ENCODE measurements at places on chromosomes 11 and 22.

DNA sequence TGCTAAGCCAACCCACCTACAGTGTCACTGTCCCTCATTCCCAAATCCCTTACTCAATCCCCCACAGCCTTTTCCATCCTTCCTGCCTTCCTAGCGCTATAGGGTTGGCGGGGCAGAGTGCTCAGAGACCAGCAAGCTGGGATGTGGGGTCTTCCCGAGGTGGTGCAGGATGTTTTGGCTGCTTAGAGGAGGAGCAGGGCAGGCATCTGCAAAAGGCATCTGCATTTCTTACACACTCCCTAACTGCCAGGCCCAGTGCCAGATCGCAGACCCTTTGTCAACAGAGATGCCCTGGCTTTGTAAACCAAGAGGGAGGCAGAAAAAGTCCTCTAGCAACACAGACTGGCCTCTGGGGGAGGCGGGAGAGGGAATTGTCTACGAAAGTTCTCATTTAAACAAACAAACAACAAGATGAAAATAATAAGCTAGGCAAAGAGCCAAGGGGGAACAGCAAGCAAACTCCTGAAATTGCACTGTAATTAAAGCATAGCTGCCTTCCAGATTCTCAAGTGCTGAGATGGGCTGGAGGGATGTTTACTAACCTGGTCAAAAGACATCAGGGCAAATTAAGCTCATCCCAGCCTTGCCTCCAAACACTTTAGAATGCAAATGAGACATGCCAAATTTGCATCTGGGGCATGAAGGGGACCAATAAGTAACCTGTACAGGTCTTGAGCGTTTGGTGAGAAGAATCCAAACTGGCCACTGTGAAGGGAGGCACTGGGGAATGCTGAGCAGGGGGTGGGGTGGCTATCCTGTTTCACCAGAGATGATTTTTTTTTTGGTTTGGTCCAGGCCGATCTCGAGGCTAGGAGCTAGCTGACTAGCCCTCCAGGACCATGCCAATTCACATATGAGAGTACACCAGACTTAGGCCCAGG lies 38.1 kb upstream of the ADA2 start:
- DNase-seq, result no peak

DNA sequence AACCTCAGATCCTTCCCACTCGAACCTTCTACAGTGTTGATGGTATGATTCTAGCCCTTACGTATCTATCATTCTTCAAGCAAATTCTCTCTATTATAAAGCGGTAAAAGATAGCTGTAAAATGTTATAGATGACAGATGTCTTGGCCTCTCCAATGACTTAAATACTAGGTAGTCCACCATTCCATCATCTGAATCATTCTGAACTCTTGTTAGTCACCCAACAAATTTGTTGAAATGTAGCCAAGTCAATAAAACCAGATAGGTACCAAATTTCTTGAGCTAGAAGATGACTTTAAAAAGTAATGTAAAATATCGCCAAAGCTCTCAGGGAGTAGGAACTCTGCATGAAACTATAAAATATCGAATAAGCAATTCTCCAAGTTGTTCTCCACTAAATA lies 32.6 kb upstream of the PICALM start:
- DNase-seq, result no peak

GRCh38 chr22:20463324-20464095 lies 25.9 kb upstream of the SCARF2 start:
- DNase-seq, result no peak

DNA sequence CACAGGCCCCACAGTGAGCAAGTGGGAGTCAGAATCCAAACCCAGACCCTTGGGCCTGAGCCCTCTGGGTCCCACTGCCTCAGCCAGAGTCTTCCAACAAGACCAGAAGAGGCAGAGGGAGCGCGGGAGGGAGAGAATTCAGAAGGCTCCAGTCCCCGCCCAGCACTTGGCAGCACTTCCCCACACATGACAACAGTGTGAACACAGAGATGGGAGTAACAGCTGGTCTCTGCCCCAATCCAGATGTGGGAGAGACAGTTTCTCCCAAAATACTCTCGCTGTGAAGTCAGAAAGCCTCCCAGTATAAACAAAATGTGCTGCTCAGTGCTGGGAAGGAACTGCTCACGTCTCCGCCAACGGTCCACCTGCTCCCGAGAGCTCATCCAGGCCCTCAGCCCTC lies 219.9 kb downstream of the MN1 start:
- no peak for DNase-seq

DNA sequence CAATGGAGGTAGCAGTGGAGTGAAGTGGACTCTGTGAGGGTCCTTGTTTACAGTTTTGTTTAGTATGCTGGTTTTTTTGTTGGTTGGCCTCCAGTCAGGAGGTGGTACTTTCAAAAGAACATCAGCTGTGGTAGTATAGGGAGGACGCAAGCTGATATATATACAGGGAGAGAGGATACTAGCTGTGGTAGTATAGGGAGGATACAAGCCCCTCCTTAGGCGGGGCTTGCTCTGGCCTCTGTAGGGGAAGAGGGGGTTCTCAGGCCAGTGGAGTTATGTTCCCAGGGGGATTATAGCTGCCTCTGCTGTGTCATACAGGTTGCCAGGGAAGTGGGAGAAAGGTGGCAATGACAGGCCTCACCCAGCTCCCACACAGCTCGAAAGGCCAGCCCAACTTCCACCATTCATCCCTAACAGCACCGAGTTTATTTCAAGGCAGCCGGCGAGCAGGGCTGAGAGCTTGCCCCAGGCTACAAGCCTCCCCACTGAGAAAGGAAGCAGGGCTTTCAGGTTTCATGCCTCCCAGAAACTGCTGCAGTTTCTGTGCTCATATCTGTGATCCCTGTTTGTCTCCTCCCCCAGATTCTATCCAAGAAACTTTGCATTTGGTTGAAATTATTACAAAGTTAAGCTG lies 10.4 kb downstream of the OR52E6 start:
- no peak for DNase-seq

DNA sequence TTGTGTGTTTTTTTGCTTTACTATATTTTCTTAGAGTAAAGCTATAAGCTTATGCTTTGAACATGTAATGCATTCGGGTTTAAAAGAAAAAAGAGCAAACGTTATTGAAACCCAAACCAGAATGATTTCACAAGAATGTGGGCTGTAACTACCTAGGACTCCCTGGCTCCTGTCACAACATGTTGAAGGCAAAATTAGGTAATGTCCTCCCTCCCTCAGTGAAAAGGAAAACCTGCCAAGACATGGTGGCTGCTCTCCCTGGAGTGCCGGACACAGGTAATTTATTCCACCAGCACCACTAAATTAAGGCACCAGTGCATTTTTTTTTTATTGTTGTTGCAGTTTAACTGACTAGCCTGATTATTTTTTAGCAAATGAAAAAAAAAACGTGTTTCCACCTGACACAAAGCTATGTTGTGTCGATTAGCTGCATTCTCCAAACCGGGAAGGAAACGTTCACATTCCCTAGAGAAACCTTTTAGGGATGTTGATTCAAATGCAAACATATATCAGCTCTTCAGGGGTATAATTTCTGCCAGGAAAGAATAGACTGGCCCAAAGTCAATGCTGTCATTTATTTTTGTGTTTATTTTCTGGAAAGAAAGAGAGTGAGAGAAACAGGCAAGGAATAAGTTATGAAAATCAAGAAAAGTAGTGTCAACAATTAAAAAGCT lies 134.6 kb downstream of the CCDC34 start:
- DNase-seq, result no peak

GRCh38 chr11:15590132-15590531 lies 475.4 kb downstream of the INSC start:
- no peak for DNase-seq

DNA sequence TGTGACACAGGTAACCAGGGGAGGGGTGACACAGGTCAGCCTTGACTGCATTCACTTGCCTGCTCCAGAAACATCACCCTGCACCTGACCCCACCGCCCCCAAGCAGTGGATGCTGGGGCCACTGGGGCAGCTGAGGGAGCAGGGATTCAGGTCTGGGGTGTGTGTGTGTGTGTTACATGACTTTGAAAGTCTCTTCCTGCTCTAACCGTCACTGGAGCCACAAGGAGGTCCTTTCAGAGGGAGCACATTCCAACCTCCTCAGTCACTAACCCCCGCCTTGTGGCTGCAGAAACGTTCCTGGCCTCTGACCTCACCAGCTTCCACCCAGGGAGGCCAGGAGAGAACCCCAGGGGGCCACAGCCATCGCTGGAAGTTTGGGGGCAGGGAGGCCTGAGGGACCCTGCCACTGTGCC lies 2.9 kb upstream of the FOSL1 start:
- no peak for DNase-seq

GRCh38 chr11:33461369-33462125 lies 204.4 kb downstream of the HIPK3 start:
- no peak for DNase-seq

DNA sequence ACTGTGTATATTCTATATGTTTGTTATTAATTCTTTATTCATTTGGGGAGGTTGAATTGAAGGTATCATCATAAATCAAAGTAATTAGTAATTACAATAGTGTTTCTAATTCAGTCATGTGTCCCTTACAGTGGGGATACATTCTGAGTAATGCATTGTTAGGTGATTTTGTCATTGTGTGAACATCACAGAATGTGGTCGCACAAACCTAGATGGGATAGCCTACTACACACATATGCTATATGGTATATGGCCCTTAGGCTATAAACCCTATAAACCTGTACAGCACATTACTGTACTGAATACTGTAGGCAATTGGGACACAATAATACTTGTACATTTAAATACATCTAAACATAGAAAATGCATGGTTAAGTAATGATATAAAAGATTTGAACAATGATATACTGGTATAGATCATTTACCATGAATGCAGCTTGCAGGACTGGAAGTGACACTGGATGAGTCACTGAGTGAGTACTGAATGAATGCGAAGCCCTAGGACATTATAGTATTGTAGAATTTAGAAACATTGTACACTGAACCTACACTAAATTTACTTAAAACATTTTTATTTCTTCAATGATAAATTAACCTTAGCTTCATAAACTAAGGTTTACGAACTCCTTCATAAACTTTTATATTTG lies 936.2 kb upstream of the CHORDC1 start:
- no peak for DNase-seq

DNA sequence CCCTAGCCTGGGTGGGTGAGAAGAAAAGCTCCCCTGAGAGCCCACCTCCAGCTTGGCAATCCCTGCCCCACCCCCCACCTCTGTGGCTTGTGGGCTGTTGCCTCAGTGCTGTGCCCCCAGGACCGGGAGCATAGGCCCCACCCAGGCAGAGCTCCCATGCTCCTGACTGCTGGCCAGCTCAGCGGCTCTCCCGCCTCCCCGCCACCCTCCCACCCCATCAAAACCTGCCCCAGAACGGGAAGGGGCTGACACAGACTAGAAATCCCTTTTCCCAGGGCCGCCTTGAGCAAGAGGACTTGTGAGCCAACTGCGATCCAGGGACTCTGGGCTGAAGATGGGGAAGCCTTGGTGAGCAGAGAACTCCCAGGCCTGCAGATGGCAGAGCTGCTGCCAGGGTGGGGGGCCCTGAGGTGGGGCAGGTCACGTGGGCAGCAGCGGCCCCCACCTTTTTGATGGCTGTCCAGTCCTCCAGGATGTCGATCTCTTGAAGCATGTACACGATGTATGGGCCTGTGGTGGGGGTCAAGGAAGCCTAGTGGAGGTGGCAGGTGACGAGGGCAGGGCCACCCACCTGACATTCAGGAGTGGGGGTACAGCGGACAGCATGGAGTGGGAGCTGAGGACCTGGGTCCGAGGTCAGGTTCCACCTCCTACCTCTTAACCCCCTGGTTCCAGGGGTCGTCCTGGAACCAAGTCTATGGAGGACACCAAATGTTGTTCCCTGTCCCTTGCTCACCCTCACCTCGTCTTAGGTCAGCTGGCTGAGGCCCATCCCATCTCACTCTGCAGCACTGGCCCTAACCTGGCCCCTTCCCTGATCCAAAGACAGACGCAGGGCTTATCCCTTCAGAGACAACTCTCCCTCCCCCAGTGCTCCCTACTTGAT lies 2.3 kb upstream of the RIN1 start:
- no peak for DNase-seq

GRCh38 chr22:44964722-44965078 lies 45.1 kb downstream of the PHF21B start:
- no peak for DNase-seq

DNA sequence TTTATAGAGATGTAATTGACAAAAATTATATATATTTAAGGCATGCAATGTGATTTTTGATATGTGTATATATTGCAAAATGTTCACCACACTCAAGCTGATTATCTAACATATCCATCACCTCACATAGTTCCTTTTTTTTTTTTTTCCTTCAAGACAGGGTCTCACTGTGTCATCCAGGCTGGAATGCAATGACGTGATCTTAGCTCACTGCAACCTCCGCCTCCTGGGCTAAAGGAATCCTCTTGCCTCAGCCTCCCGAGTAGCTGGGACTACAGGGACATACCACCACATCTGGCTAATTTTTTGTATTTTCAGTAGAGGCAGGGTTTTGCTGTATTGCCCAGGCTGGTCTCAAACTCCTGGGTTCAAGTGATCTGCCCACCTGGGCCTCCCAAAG lies 65.1 kb upstream of the SLC35C1 start:
- no peak for DNase-seq

- no peak for DNase-seq
These were observed 250.9 kb upstream of the NARS2 start for GRCh38 chr11:78825591-78826020.

All from NCI-H1048 (cell line).